ENCODE measurements at places on chromosomes 16 and 17.

- no peak for DNase-seq
These were observed 19.7 kb downstream of the TEKT3 start for GRCh38 chr17:15321556-15322251.

DNA sequence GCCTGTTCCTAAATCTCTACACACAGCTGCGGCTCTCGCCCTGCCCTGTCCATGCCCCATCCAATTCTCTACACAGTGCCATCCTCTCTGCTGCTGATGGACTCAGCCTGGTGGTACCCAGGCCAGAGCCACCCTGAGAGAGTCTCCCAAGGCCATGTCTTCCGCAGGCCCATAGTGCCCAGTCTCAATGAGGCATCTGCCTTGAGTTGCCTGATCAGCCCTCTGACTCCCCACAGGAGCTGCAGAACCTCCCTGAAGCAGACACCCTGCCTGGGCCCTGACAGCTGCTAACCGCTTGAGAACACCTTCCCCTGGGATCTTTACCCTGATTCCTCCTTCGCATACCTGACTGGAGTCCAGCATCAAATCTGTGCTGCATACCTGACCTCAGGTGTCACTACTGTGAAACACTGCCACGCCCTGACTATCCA, 13.3 kb downstream of the TSPOAP1 start:
- no peak for DNase-seq

DNA sequence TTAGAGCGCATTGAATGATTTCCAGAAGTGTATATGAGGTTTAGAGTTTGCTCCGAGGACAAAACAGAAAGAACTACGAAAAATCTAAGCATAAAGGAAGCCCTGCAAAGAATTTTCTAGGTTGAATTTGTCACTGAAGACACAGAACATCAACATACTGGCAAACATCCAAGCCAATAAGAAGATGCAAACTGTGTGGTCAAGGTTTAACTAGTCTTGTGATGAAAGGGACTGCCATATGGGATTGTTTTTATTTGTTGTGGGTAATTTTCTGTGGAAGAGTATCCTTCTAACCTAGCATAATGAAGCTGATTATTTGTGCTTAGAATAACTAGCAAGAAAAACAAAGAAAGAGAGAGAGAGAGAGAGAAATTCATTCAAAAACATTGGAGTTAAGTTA, 492.0 kb upstream of the ERCC4 start:
- DNase-seq, result no peak

DNA sequence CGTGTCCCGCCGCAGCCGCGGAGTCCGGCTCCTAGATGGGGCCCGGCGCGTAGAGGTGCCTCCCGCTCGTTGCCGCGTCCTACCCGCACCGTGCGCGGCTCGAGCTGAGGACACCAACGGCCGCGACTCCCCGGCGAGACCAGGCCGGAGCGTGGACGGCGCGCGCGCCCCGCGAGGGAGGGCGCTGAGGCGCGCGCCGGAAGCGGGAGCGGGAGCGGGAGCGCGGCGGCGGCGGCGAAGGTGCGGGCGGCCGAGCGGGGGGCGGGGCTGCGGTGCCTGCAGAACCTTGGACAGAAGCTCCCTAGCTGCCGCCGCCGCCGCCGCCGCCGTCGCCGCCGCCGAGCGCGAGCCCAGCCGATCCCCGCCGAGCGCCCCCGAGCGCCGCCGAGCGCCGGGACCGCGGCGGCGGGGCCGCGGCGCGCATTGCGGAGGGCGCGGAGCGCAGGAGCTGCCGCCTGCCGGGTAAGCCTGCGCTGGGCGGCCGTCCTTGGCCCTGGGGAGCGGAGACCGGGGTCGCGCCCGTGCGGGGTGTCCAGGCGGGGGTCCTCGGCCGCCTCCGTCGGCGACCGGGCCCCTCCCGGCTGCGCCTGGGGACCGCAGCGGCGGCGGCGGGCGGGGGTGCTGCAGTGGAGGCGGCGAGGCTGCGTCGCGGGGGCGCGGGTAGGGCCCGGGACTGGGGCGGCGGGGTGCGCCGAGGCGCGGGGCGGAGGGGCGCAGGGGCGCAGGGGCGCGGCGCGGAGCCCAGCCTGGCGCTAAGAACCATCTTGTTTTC, at the start of gene CDK5R1:
Gene CDK5R1 (plus strand): TSS at position 293 of the 772 bp plus-strand sequence. CDS start 628 bp downstream, outside the sequence.
- peak; percentile 43 for DNase-seq

DNA sequence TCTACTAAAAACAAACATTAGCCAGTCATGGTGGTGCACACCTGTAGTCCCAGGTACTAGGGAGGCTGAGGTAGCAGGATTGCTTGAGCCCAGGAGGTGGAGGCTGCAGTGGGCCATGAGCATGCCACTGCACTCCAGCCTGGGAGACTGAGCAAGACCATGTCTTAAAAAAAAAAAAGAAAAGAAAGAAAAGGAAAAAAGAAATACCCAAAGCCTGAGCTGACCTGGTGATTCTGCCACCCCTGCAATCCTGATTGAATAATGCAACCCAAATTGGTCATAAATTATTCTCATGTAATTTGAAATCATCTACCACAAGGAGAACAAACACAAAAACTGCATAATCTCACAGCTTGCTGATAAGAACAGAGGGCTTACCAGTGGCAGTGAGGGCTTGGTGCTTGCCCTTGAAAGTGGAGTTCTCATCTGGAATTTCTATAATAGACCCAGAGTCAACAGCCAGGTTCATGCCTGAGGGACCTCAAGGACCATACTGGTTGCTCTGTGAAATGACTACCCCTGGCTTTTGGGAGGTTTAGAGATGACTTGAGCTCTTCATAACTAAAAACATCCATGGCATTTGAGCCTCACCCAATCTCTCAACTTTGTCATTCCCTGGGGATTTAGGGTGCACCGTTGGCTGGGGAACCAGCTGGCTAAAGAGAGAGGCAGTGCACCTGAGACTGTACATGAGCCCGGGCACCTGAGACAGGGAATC, 35.4 kb upstream of the TMC5 start:
- DNase-seq, result no peak

DNA sequence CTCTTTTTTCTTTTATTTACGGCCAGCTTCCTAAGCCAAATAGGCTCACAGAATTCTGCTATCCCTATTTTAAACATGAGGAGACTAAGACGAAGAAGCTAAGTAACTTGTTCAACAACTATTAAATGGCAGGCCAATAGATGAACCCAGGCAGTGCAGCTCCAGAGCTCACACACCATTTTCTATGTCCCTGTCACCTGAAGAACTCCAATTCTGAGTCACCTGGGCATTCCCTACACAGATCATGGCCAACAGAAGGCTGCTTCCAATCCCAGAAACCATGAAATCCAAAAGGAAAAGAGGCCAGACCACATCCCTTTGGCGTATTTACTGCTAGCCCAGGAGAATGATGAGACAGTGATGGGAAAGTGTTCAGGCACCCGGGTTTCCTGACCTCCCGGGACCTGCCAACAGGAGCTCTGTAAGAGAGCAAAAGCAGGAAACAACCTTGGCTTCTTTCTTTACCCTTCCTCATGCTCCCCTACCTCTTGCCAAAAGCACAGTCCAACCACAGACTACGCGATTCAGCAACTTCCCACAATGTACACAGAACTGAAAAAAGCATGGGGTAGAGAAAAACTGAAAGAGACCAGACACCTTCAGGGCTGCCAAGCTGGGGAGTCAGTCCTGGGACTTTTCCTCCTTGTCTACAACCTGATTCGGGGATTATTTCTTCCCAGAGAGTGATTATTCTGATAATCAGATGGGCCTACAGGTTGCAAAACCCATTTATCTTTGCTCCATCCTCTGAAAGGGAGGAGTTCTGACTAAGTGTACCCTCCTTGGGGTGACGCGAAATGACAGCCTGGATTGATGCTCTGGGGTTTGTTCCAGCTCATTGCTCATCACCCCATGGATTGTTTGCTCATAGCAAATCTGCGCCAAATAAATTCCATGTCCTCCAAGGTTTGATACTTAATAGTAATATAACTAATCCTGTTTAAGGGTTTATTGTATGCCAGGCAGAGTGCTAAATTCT, 47.8 kb upstream of the HAS3 start:
- no peak for DNase-seq

GRCh38 chr17:47693731-47694580, at the start of gene TBKBP1:
TBKBP1 (plus strand) TSS chr17:47694161; CDS start chr17:47696113, 1,952 bp downstream.
- DNase-seq, result no peak

DNA sequence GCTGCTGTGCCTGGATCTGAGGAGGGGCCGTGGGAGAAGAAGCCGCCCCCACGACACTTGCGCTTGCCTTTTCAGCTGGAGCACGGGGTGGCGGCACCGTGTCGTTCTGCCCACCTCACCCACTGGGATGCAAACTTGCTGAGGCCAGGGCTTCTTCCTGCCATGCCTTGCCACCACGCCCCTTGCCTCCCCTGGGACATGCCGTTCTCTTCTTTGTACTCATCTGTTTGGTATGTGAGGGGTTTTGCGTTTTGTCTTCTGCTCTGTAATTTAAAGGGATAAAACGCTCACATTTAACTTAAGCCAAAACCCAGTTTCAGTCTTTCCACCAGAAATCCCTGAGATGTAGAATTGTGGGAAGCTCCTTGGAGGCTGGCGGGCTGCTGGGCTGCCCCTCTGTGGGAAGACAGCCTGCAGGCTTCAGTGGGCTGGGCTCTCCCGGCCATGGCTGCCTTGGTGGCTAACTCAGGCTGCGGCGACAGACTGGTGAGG, 180.2 kb downstream of the RPTOR start:
- no peak for DNase-seq

DNA sequence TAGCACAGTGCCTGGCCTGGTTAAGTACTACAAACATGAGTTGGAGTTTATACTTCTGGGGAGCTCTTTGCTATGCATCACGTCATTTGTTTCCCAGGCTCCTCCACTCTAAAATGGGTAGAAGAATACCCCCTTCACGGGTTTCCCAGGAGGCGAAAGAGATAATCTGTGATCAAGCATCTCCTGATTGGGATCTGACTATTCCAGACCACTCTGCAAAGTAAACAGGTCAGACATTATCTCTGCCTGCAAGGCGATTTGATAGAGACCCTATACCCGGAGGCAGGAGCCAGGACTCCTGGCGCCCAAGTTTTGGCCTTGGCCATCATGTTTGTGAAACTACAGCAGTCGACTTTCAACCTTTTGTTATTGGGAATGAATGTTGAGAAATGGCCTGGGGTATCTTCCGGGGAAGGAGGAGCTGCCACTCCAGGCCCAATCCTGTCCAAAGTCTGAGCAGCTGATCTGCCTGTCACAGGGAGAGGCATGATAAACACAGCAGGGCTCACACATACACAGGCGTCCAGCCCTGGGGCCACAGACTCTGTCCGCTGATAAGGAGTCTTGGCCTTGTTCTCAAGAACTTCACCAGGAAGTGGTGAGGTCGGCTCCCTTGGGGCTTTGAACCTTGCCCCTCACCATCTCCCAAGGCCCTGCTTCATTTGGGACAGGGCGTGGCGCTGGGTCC, 199.9 kb downstream of the MAF start:
- no peak for DNase-seq

GRCh38 chr17:47690121-47690520, 3.8 kb upstream of the TBKBP1 start:
- no peak for DNase-seq

DNA sequence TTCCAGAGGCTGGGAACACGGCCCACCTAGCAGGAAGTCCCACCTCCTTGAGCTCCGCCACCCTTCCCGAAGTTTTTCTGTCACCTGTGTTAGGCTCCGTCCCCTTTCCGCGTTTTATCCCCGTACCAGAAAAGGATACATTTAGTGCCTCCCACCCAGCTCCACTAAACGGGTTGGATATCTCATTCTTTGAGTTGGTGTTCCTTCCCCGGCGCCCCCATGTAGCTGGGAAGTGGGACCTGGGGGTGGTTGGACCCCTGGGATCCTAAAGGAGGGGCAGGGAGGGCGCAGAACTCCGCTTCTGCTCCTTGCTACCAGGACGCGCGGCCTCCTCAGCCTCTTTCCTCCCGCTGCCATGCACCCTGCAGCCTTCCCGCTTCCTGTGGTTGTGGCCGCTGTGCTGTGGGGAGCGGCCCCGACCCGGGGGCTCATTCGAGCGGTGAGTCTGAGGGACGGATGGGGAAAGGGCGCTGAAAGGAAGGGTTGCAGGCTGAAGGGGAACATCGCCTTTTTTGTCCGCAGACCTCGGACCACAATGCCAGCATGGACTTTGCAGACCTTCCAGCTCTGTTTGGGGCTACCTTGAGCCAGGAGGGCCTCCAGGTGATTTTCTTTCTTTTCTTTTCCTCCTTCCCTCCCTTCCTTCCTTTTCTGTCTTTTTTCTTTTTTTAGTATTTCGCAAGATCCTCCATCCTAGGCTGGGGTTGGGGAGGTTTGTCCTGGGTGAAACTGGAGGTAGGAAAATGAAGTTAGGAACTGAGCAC, 669 bp downstream of the RNF167 start:
- DNase-seq, result no peak

DNA sequence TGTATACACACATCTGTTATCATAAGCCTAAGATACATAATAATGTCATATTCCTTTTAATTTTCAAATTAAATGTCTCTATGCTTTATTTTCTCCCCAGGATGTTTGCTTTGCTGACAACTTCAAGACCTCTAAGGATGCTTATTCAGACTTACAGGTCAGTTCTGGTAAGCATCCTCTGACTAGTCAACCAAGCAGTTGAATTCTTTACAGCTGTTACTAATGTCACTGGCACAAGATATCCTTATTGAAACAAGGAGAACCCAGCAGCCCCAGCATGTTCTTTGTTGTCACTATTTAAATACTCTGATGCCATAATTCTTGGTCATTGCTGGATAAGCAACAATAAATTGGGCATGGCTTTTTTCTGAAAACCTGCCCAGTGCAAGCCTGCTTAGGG, 232.3 kb upstream of the PMFBP1 start:
- no peak for DNase-seq

GRCh38 chr16:8885674-8886592, 3.8 kb downstream of the LITAFD start:
- DNase-seq, result no peak

DNA sequence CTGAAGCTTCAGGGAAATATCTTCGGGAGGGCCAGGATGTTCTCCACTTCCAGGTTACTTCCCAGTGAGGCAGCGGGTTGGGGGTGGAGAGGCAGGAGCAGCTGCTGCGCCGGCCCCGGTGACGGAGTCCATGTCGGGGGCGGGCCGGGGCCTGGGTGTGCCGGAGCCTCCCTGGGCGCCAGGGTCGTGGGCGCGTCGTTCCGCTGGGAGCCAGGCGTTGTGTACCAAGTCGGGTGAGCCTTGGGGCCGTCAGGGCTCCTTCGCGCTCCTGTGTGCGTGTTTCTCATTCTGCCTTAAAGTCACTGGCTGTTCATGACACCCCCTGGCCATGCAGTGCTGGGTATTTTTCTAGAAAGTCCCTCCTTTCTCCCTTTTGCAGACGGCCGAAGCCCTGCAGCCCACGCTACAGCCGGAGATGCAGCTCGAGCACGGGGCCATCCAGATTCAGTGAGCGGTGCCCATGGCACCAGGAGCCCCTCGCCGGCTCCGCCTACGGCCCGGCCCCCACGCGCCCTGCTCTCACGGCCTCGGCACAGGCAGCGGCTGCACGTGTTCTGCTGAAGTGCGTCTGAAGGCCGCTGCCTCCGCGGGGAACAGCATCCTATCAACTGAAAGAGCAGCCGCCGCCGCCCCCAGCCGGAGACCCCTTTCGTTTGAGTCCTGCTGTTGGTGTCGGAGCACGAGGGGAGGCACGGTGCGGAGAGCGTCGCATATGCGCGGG, 125.1 kb downstream of the BANP start:
- no peak for DNase-seq

DNA sequence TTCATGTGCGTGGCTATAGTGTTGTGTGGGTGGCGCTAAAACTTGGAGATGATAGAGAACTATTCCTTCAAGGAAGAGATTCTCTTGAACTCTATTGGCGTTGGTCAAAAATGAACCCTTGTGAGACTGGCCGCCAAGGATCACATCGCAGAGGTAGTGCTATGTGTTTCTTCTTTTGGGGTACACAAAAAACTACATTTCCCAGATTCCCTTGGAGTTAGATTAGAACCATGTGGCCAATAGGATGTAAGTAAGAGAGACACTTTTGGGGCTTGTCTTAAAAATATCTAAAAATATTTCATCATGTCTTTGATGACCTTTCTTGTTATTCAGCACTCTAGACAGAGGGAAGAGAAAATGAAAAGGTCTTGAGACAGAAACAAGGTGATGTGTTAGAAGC, 25.4 kb upstream of the DYNLRB2 start:
- DNase-seq, result no peak
